Caco-2 (cell line): ENCODE measurements at places on chromosomes 2 and 18.

DNA sequence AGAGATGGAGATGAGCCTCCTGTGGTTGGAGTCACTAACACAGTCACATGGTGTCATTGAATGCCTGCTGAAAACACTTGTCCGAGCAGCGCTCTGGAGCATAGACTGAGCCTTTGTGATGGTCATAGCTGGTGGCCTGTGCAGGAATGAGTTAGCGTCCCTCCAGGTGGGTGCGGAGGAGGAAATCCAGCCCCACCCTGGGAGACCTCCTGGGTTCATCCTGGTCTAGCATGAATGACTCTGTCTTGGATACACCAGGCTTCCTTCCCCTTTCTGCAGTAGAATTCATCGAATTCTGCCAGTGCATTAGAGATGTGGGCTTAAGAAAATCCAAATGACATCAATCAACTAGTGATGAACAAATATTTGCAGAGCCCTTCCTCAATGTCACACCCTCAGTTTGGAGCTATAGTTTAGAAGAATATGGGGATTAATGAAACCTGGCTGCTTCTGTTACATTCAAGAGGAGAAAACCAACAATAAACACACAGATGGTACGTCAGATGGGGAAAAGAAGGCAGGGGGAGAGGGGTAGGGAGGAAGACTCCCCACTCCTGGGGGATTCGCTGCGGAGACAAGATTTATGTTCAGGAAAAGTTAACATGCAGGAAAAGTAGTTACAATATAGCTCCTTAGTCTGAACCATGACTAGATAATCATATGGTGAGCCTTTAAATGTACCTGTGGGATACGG lies 136.7 kb downstream of the DDX1 start:
- DNase-seq: no peak

GRCh38 chr2:120736624-120737339 lies 1.1 kb downstream of the GLI2 start:
- DNase-seq: no peak

DNA sequence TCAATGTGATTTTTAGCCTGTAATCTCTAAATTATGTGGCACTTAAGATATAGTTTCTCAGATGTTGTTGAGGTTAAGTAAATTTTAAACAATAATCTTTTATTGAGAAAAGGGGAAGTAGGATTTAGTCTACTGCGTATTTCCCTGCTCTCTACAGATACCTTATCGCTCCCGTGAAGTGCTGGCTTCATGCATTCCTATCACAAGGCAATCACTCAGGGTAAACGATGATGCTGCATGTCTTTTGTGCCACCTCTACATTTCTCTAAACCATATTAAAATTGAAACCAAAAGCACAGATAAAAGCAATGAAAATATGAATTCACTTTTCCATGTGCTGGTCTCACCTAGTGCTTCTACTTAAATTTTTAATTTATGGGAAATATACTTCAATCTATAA lies 14.4 kb upstream of the RPE start:
- DNase-seq: no peak

DNA sequence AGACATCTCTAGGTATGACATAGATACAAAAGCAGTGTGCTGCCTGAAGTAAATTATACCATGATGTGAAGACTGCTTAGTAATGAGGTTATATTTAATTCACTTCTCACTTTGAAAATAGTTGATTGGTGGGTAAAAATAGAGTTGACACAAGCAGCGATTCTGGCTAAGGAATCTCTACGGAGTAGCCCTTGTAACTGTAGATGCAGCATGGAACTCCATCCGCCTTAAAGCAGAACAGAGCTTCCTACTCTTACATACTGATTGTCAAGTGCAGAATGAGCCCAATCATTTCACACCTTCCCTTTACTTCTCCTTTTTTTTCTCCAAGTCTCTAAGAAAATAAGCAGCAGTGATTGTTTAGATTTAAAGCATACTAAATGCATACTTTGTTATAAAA lies 1594.6 kb upstream of the SLC39A10 start:
- no peak for DNase-seq

DNA sequence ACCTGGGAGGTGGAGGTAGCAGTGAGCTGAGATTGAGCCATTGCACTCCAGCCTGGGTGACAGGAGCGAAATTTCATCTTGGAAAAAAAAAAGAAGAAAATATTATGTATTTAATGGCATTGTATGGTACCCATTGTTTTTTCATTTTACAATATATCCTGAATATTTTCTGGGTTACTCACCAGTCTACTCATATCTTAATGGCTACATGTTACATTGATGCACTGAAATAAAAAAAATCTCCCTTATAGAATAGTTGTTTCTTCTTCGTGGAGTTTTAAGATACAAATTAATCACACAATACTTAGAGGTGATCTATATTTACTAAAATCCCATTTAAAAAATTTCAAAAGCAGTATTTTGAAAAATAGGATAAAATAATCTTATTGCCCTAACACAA lies 66.3 kb upstream of the XPO1 start:
- DNase-seq: no peak
